T-cell (primary cell): ENCODE measurements at places on chromosomes 13 and 19.

DNA sequence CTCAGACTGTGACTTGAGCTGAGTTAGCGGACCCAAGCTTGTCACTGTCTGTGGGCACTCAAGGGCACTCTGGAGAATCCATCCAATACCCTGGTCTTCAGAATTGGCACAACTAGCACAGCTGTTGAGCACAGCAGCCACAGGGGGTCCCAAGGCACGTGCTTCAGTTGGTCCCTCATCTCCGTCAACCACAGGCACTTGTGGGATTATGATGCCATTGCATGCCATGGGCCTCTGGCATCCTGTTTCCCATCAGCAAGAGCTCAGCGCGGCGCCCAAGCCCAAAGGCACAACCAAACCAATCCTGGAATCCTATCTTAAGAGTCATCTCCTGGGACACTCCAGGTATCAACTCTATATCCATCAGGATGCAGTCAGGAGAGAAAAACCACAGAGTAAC lies 3.7 kb upstream of the B3GNT8 start:
- DNase-seq = no peak

DNA sequence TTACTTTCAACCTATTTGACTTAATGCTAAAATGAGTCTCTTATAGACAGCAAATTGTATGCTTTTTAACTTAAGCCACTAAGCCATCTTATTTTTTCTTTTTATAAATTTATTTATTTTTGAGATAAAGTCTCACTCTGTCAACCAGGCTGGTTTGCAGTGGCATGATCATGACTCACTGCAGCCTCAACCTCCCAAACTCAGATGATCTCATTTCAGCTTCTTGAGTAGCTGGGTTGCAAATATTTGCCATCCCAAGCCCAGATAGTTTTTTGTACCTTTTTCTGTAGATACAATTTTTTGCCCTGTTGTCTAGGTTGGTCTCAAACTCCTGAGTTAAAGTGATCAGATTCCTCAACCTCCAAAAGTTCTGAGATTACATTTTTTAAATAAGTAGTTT lies 27.1 kb downstream of the ZNF714 start:
- DNase-seq = no peak

GRCh38 chr13:23748109-23748990 lies 140.8 kb downstream of the MIPEP start:
- DNase-seq = no peak

- DNase-seq = no peak
Observed at GRCh38 chr19:35714601-35715354, 3.0 kb upstream of the KMT2B start.

DNA sequence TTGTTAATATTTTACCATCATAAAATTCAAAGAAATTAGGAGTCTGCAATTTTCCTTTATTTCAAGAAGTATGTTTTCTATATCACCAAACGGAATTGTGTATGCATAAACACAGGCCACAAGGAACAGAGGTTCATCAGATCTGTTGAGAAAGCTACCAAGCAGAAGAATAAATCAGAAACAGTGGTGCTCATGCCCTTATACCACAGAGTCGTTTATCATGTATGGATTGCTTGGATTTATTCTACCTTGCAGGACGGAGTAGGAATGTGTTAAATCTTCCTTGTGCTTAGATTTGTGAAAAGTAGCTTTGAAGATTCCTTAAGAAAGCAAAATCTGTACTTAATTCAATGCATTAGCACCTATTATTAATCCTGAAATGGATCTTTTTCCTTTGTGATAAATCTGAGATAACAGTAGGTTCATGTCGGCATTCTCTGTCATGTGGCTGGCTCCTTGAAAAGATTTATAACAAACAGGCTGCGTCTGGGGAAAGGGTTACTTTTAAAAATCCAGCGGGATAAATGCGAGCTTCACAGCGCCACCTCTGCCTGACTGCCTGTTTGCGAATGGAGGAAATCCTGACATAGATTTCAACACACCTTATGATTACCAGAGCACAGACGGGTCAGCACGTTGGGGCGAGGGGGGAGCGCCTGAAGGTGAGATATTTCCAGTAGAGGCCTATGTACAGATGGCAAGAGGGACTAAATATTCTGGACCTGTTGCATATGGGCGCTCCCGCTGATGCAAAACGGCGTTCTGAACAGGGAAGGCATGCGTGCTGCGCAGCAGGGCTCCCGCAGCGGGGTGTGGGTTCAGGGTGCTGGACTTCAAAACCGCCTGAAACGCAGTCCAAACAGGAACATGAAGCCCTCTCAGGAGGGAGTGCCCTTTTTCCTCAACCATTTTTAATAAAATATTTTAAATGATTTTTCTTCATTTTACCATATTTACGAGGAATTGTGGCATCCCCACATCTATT lies 445.5 kb upstream of the SGCG start:
- no peak for DNase-seq

GRCh38 chr13:112587764-112588489 lies at the start of gene TUBGCP3:
Gene TUBGCP3 (minus strand): TSS chr13:112588153. CDS start chr13:112587980, 173 bp downstream.
- peak; percentile 65 for DNase-seq

GRCh38 chr13:91644806-91645205 lies 246.4 kb downstream of the GPC5 start:
- no peak for DNase-seq

GRCh38 chr13:21826214-21827015 lies 155.5 kb downstream of the FGF9 start:
- no peak for DNase-seq

- no peak for DNase-seq
Observed at GRCh38 chr13:44609137-44609536, 33.0 kb upstream of the TSC22D1 start.

GRCh38 chr19:55208880-55209692 lies at the start of gene PTPRH:
Gene PTPRH (minus strand): TSS chr19:55209501. CDS start chr19:55209433, 68 bp downstream.
- no peak for DNase-seq

GRCh38 chr19:8915997-8916396 lies 83.8 kb downstream of the MBD3L1 start:
- DNase-seq = no peak

- DNase-seq = no peak
Observed at GRCh38 chr13:24244802-24245201, 64.6 kb upstream of the C1QTNF9 start.

DNA sequence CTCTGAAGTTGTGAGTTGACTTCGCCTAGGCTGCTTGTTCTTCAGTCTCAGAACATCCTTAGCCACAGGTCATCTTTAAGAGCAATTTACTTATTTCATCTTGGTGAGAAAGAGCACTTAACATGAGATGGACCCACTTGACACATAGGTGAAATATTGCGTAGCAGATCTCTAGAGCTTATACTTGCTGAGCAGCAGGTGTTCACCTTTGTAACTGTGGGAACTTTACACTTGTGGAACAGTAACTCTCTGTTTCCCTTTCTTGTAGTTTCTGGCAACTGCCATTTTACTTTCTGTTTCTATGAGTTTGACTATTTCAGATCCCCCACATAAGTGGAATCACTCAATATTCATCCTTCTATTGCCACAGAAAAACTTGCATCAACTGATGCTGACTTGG lies 95.7 kb downstream of the SLC10A2 start:
- no peak for DNase-seq

DNA sequence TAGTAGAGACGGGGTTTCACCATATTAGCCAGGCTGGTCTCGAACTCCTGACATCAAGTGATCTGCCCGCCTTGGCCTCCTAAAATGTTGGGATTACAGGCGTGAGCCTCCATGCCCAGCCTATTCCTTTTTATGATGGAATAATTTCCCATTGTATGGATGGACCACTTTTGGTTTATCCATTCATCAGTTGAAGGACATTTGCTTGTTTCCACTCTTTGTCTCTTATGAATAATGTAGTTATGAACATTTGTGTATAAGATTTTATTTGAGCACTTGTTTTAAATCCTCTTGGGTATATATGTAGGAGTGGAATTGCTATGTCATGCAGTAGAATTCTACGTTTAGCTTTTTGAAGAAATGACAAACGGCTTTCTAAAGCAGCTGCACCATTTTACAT lies 23.3 kb downstream of the FBXO27 start:
- DNase-seq = no peak

DNA sequence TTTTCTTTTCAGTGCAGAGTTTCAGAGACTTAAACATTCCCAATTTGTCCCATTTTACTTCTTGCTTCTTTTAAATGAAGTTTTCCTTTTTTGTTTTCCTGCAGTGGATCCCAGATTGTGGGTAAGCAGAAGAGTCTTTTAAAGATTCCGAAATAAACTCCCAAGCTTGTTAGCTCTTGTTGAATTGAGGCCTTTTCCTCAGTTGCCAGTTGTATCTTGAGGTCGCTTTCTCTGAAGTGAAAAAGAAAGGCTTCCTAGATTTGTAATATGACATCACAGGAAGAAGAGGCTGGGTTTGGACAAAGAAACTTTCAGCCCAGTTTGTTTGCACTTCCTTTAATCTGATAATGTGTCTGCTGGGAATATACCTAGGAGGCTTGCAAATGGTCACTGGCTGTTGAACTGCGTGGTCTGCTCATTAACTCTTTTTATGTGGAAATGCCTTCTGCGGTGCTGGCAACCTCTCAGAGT lies at the start of gene LPAR6:
Gene LPAR6, minus strand, starts transcription at position 233 of the 471 bp plus-strand sequence. CDS start 690 bp downstream, outside the sequence.
- peak; percentile 68 for DNase-seq

GRCh38 chr13:45496942-45497341 lies 32.2 kb downstream of the COG3 start:
- DNase-seq = no peak

DNA sequence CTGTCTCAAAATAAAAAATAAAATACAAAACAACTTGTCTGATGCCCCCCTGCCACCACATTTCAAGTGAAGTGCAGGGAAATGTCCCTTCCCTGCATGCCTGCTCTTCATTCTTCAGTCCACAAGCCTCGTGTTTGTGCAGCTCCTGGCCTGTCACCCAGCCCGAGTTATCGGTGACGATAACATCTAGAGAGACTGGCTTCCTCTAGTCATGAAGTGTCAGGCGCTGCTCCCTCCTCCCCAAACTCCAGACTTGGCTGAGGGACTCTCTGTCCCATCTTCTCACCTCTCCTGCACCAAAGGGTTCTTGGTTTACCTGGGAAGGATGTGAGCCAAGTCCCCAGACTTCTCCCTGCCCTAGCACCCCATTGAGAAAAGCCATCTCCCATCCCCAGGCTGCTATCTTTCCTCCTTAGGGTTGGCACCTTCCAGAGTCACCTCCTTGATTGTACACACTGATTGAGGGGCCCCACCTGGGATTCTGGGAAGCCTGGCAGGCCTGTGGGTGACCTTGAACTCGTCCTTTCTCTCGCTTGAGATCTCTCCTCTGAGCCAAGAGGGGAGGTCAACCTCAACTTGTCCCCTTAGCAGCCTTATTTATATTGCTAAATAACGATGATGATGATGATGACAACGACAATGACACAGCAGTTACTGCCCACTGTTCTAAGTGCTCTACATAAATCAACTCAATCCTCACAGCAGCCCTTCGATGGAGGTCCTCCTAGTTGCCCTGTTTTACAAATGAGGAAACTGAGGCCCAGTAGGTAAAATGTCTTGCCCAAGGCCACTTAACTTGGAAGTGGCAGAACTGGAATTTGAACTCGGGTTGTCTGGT lies 13.1 kb upstream of the PLAUR start:
- no peak for DNase-seq

- DNase-seq = no peak
Observed at GRCh38 chr19:48925240-48925843, 8.2 kb upstream of the DHDH start.

- DNase-seq = no peak
Observed at GRCh38 chr19:5933391-5934068, 19.5 kb downstream of the CAPS start.

DNA sequence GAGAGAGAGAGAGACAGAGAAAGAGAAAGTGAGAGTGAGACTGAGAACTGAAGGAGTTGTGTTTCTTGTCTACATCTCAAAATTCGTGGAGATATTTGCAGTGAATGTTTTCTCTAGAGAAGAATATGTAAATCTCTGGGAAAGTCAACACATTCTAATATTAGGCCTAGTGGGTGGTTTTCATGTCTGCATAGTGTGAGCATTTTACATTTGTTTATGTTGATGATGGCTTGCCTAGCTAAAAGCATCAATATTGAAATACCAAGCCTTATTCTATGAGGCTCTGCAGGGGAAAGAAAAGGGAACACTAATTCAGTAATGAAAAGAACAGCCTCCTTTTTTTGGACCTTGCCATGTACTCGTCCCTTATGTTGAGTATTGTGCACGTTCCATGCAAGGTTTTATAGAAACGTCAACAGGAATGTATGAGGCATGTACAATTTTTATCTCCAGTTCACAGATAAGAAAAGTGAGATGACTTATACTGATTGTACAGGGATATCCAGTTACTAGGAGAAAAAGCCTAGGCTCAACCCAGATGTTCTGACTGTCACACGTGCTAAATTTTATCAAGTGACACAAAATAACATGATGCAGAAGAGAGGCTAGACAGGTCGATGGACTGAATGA lies 1288.9 kb upstream of the SLC10A2 start:
- no peak for DNase-seq

- DNase-seq = no peak
Observed at GRCh38 chr13:51416107-51416506, 36.7 kb downstream of the INTS6 start.

- DNase-seq = no peak
Observed at GRCh38 chr19:50417111-50418081, 1.3 kb upstream of the SPIB start.

DNA sequence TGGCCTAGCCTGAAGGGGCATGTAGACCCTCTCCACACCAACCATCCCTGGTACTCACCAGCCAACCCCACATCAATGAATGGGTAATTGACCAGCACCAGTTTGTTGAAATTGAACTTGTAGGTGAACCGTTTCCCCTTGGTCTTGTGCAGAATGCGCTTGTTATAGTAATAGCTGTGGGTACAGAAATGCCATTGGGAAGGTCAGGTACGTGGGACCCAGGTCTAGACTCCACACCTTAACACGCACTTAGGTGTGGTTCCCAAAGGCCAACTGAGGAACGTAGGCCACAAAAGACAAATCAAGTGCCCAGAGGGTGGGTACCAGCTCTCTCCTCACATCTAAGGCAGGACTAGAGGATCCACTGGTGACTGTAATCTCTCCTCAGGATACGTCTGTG lies 5.2 kb downstream of the ERF start:
- DNase-seq = no peak

DNA sequence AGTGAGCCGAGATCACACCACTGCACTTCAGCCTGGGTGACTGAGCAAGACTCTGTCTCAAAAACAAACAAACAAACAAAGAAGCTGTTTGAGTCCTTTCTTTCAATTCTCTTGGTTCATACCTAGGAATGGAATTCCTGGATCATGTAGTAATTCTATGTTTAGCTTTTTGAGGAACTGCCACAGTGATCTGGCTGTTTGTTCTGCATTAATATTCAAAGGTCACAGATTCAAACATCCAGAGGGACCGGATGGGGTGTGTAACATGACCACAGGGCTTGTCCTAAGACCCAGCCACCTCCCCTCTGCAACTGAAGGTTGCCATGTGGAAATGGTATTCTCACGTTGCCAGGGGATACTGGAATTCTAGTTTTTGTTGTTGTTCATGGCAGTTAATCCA lies 10.2 kb downstream of the COLGALT1 start:
- no peak for DNase-seq

- DNase-seq = peak; percentile 54
Observed at GRCh38 chr13:110340812-110341444, 33.8 kb downstream of the COL4A2 start.

DNA sequence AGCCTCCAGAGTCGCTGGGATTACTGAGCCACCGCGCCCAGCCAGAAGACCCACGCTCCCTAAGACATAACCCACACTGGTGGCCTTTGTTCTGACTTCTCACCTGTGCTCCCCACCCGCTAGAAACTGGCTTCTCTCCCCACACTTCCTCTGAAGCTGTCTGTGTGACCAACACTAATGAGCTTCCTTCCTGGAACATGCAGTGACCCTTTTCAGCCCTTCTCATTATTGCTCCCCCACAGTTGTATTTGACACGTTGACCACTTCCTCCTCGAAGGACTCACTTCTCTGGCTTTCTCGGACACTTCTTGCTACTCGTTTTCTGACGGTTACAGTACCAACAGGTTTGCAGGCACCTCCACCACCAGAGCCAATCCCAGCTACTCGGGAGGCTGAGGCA lies 10.9 kb downstream of the NCR1 start:
- no peak for DNase-seq
